Stimulated activated CD4-positive, alpha-beta T cell treated with anti-CD3 and anti-CD28 coated beads, Interleukin-1b, Interleukin-23, amount 100 ng/mL, for 1 hour (primary cell): ENCODE measurements at places on chromosomes 3 and 15.

DNA sequence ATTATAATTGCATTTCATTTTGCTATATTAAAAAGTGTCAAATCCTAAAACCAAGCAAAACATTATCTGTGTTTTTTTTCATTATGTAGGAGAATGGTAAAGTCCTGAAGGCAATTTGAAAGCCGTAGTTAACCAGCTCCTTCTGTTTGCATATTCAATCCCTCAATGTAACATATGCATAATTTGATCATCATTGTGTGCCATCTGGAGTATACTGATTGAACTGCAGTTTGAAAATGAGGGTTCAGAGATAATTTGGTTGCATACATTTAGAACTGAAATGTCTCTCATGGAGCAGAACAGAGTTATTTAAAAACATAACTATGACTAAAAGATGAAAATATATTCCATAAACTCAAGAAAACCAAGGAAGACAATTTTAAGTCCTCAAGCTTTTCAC lies 518.6 kb downstream of the GBE1 start:
- no peak for DNase-seq

GRCh38 chr3:108403686-108404345 lies 106.6 kb downstream of the MYH15 start:
- no peak for DNase-seq

DNA sequence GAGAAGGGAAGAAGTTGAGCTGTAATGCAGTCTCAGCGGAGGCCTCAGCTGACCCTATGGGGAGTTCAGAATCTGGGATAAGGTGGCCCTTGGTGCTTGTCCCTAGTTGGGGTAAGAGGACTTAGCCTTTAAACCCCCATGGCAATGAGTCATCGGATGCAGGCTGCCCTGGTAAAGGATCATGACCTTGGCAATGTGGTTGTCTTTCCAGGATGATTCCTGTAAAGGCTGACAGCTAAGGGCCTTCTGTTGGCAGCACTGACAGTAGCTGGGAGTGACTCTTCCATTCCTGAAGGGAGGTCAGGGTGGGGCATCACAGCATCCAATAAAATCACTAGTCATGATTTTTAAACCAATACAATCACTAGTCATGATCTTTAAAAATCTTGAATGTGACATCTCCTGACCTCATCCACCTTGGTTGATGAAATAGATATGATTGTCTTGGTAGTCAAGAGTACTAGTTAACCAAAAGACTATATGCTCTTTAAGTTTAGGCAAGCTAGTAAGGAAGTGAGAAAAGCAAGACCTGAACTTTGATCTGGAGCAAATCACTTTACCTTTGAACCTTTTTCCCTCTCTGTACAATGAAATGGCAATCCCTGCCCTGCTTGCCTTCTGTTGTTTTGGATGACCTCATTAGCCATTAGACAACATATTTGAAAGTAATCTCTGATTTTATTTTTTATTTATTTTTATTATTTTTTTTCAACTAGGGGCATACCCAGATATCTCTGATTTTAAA lies 71.3 kb upstream of the CACNA1D start:
- no peak for DNase-seq

- DNase-seq = no peak
Observed at GRCh38 chr3:187848401-187848800, 103.1 kb upstream of the BCL6 start.

DNA sequence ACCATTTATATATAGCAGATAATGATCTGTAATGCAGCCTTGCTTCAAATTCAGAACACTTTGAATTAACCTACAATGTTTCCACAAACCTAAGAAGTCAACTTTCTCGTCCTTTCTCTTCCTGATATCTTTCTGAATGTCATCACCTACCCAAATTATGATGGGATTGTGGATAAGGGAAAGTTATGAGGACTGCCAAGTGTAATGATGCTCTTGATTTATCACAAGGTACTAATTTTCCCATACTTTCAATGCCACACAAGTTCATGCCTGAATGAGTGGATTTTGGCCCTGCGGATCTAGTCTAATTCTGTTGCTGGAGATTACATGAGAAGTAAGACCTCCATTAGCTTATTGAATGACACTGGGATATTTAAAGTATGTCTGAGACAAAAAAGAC lies 82.6 kb upstream of the NANOGP8 start:
- DNase-seq = no peak

DNA sequence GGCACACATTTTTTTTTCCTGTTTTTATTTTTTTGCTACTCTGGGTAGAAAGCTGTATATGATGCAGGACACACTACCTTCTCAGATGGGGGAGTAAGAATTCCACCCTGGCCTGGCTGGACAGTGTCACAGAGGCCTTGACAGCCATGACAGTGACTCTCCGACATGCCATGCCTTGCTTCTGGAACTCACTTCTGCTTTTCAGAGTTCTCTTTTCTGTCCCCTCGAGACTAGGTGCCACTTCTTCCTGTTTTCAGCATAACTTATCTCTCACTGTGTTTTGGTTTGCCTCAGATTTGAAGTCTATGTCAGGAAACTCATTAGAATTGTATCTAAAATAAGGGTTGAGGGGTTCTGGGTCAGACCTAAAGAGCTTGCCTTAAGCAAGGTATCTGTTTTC lies 69.1 kb upstream of the SEC13 start:
- no peak for DNase-seq

- no peak for DNase-seq
Observed at GRCh38 chr3:47425383-47425778, 44.6 kb downstream of the PTPN23 start.

DNA sequence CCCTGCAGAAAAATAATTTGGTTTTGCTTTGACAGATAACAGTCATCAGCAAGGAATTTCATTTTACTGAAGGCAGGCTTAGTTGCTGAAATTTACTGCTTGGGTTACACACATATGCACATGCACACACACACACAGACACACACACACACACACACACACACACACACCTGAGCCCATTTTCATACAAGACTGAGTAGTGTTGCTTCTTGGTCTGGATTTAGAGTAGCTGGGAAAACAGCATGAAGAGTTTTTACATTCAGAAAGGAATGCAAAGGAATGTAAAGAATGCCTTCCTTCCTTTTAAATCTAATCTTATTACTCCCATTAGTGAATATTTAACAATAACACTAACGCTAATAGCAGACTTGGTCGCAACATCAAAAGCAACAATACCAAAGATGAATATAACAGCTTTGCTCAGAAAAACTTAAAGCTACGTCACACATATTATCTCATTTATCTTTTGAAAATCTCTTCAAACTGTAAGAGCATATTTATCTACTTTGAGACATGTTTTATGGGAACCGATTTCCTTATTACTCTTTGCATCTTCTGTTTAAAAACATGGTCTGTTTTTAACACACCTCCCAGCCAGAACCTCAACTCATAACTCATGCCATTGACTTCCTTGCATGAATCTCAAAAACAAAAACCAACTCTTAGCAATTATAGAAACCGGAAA lies 32.5 kb downstream of the RFTN1 start:
- no peak for DNase-seq

- DNase-seq = no peak
Observed at GRCh38 chr15:41779662-41780157, 5.4 kb downstream of the MAPKBP1 start.

- no peak for DNase-seq
Observed at GRCh38 chr3:194259982-194260766, 91.0 kb downstream of the CPN2 start.

DNA sequence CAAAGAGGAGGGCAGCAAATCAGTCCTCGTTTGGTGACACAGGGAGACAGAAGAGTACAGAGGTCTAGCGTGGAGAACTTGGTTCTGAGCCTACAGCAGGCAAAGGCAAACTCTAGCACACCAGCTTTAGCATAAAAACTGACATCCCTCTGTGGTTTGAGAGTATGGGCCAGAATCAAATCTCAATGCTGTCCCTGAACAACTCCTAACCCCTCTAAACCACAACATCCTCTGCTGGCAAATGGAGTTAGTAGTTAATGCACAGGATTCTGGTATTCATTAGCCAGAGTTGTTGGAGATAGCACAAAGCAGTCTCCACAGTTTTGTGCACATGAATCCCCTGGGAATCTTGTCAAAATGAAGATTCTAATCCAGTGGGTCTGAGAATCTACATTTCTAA lies 315.8 kb downstream of the NTRK3 start:
- DNase-seq = no peak

- DNase-seq = no peak
Observed at GRCh38 chr3:169998668-169999131, 32.1 kb downstream of the SEC62 start.

- no peak for DNase-seq
Observed at GRCh38 chr3:112746675-112747280, 99.9 kb downstream of the CD200R1L start.

GRCh38 chr3:31919528-31919927 lies 61.5 kb downstream of the OSBPL10 start:
- DNase-seq = no peak

DNA sequence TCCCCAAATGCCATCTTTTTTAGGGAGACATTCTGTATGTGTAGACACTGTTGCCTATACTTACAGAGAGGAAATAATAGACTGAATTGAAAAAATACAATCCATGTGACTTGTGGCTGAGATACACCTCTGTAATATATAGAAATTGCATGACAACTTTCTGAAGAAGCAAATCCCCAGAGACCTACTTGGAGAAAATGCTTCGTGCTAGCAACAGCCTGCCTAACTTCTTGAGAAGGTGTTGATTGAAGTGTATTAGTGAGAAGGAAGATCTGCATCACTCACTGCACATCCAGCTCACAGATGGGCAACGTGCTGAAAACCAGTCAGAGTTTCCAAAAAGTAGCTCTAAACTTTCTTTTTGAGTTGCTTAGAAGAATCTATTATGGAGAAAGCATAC lies 404.1 kb downstream of the EPHB1 start:
- no peak for DNase-seq

DNA sequence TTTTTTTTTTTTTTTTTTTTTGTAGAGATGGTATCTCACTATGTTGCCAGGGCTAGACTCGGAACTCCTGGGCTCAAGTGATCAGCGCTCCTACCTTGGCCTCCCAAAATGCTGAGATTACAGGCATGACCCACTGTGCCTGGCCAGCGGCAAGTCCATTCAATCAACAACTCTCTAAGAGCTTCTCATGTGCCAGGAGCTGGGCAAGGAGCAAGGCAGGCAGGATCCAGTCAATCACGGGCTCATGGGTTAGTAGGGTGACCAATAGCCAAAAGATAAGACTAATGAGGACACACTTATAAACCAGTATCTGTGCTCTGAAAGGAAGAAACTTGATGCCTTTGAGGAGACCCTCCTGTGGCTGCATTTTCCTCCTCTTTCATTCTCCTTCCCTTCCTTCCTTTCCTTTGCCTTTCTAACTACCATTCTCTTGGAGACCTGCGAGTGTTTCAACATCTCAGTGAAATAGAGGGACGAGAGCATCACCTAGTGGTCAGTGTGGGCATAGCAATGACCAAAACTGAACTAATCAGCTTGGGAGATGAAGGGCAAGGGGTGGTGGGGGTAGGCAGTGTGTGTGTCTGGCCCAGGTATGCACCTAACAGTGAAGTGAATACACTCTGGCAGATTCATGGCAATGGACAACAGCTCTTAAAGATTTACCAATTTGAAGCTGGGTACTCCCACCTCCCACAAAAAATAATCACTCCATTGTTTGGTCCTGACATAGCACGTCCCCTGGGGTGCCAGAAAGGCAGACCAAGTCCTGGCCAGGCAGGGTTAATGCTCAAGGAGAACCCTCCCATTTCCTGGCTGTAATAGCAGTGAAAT lies 6.3 kb downstream of the RPP25 start:
- DNase-seq = peak; percentile 70
